ENCODE measurements at places on chromosomes 3 and 15.

- no peak for DNase-seq
Observed at GRCh38 chr3:42176242-42177034, 85.3 kb downstream of the TRAK1 start.

DNA sequence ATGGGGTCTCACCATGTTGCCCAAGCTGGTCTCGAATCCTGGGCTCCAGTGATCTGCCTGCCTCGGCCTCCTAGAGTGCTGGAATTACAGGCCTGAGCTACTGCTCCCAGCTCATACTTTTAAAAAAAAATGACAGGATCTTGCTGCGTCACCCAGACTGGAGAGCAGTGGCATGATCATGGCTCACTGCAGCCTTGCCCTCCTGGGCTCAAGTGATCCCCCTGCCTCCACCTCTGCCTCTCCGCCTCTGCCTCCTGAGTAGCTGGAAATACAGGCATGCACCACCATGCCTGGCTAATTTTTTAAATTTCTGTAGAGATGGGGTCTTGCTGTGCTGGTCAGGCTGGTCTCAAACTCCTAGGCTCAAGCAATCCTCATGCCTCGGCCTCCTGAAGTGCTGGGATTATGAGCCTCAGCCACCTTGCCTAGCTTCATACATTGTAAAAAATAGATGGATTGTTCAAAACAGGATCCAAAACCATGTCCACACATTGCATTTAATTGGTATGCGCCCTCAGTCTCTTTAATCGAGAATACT lies 8.9 kb downstream of the PHLDB2 start:
- DNase-seq = no peak

- DNase-seq = no peak
Observed at GRCh38 chr15:101049282-101049681, 130.1 kb downstream of the LRRK1 start.

DNA sequence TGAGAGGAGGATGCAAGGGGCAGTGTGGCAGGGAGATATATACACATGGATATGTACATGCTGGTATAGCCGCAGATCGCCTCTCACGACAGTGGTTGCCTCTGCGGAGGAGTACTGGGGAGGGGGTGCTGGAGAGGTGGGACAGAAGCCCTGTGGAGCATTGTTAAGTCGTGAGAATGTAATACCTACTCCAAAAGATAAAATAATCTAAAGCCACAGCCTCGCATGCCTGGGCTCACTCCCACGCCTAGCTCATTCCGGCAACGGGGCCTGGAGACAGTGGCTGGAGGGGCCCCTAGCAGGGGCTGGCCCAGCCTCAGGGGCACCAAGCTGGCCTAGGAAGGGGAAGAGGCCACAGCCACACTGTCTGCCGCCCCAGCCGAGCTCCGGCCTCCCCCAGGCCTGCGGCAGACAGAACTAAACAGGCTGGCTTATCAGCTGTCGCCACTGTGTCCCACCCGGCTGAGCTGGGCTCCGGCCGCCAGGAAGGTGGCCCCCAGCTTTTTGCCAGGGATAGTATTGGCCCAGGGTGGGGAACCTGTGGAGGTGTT lies 65.1 kb upstream of the LCTL start:
- no peak for DNase-seq

GRCh38 chr15:31082771-31083369 lies 18.7 kb downstream of the TRPM1 start:
- DNase-seq = no peak

DNA sequence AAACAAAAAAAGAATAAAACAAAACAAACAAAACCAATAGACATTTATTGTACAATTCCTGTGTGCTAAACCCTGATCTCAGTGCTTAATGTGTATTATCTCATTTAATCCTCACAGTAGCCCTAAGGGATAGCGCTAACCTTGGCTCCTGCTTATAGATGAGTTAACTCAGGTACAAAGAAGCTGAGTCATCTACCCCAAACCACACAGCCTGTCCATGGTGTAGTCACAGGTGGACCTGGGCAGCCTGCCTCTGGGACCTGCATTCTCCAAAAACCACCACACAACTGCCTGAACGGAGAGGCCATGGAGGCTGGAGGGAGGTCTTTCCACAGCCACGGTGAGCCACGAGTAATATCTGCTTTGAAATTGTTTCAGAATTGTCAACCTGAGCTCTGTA lies 5.5 kb upstream of the CLN6 start:
- DNase-seq = no peak

DNA sequence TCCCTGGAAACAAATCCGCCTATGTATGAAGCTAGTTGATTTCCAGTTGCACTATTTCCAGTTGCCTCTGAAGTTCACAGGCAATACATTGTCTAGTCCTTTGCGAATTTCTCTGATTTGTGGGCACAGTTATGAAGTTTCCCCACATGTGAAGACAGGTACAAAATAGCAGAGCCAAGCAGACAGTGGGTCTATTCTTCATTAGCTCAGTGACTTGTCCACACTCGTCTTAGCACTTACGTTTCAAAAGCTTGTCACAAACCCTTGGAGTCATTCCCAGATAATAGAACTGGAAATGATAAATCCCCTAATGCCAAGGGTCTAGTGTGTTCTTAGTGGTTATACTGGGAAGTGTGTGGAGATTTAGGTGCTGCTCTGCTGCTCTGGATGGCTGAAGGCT lies 14.5 kb downstream of the SRPRB start:
- no peak for DNase-seq

DNA sequence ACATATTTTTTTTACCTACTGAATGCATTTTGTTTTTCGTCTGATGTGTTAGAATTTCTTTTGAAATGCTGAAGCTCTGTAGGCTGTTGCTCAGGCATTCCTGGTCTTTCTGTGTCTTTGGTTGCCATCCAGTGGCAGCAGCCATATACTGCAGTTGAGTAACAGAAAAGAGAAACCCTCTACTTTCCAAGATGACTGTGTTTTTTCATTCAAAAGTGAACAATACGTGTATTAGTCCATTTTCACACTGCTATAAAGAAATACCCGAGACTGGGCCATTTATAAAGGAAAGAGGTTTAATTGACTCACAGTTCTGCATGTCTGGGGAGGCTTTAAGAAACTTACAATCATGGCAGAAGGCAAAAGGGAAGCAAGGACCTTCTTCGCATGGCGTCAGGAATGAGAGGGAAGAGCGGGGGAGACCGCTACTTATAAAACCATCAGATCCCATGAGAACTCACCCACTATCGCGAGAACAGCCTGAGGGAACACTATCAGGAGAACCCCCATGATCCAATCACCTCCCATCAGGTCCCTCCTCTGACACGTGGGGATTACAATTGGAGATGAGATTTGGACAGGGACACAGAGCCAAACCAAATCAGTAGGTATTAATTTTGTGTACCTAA lies 4.7 kb upstream of the GOLGA8B start:
- DNase-seq = peak; percentile 76

GRCh38 chr3:159733194-159733860 lies 255.3 kb upstream of the IL12A start:
- no peak for DNase-seq

DNA sequence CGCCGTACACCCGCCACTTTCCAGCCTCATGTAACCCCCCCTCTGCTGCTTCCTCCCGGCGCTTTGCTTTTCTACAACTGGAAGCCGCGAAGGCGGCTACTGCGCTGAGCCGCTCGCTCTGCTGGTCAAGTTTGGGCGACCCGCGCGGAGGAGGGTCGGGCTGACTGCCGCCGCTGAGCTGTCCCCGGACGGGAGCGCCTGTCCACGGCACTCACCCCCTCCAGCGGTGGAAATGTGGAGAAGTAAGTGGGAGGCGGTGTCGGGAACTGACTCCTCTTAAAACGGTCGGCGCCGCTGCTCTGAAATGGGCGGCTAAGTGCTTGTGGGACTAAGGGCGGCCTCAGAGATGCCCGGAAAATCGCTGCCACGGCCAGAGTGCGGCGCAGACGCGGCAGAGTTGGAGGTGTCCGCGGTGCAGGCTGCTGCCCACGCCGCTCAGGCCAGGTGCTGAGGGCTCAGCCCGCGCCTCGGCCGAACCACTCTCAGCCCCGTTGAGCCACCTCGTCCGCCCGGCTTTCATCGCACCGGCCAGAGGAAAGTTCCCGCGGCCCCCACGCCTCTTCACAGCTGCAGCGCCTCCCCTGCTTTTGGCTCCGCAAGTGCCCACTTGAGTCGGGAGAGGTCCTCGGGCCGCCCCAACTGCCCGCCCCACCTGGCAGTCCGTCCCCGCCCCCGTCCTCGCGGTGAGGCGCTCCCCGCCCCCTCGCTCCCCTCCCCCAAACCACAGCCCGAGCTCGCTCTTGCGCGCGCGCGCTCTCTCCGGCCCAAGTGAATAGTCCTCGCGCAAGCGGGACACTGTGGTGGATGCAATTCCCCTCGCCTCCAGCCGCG lies at the start of gene EPHA6:
Gene EPHA6 (plus strand): TSS at position 775 of the 831 bp plus-strand sequence.
- DNase-seq = peak; percentile 33

DNA sequence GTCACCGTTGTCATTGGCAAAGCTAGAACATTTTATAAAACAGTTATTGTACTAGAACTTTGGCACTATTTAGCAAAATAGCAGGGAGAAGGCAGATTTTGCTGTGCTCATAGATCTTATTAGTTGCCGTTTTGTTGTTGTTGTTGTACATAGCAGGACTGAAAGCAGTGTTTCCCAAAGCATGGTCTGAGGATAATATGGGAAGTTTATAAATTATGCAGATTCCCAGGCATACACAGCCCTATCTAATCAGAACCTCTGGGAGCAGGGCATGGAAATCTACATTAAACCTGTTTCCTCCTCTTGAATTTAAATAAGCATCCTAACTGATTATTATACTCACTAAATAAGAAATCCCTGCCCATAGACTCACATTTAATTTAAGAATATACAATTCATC lies 87.9 kb downstream of the RAP2B start:
- DNase-seq = no peak

GRCh38 chr15:57152666-57153539 lies 223.4 kb upstream of the CGNL1 start:
- DNase-seq = peak; percentile 72

DNA sequence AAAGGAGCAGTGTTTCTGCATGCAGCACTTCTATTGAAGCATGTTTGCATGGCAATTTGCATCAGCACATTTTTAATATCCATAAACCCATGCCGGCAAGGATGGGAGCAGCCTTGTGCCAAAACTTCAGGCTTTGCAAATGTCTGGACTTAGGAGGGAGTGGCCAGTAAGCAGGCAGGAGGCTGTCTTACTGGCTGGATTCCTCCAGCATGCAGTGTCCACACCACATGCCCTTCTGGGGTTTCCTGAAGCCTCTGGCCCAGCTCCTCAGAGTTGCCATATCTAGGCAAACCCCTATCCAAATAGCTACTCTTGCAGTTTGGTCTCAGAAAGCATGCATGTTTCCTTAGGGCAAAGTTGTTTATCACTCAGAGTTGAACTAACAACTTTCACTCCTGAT lies 139.1 kb upstream of the MRPS22 start:
- no peak for DNase-seq

GRCh38 chr15:48354694-48355303 lies 23.6 kb downstream of the DUT start:
- DNase-seq = no peak

GRCh38 chr3:16538507-16538906 lies 25.0 kb upstream of the RFTN1 start:
- no peak for DNase-seq

DNA sequence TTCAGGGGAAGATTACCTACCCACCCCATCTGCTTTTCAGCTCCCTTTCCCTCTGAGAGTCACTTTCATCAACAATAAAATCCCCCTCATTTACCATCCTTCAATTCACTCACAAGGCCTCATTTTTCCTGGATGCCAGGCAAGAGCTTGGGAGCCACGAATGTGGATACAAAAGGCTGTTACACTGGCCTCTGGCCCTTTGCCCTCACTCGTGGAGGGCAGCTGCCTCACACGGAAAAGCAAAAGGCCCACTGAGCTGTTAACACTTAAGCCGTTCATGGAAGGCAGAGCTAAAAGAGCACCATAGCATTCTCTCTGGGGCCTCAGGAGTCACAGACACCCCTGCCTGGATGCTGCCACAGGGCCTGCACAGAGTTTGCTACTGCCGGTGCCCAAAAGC lies 102.4 kb upstream of the TUSC7 start:
- DNase-seq = no peak

GRCh38 chr3:42600958-42601675 lies 631 bp downstream of the NKTR start:
- DNase-seq = peak; percentile 82

DNA sequence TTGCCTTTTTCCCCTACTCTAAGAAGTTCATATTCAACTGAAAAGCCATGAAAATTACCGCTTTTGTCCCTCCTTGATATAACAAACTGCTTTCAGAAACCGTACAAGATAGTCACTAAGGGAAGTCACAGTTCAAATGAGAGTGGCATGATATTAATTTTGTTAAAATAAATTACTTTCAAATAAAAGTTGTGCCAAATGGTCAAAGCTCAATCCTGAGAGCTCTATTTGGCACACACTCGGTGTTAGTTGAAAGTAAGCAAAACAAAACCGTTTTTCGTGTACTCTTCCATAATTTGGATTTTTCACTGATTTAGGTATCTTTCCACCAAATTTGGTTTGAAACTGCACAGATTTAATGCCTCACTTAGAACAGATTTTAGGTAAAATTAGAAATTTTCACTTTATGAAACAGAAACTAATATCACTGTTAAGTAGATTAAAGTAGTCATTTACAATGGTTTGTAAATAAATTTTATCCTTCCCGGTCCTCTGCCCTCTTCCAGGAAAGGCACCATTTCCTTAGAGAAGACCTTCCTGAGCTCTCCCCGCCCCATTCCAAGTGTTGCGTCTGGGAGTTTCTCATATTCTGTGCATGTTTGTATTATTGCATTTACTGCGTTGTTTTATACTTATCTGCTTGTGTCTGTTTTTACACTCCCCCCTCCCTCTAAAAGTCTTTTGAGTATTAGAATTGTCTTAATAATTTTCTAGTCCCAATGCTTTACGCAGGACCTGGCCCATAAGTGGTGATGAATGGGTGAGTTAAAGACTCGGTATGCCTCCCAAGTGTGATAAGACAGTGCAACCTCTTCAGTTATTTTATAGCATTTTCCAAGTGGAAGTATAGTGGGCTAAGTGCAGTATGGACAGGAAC lies 853 bp downstream of the TCAIM start:
- DNase-seq = no peak

DNA sequence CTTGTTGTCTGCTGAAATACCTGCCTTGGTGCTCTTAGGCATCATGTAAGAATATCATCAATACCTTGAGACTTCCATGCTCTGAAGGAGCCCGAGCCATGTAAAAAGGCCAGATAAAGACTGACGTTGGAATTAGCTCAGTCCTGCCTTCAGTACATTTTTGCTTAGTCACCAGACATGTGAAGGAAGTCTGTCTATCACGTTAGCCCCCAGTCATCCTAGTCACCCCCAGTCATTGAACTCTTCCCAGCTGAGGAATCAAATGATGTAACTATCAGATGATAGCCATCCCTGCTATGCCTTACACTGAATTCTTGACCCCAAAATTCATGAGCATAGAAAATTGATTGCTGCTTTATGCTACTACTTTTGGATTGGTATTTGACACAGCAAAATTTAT lies 351.2 kb upstream of the SGO1 start:
- DNase-seq = no peak

DNA sequence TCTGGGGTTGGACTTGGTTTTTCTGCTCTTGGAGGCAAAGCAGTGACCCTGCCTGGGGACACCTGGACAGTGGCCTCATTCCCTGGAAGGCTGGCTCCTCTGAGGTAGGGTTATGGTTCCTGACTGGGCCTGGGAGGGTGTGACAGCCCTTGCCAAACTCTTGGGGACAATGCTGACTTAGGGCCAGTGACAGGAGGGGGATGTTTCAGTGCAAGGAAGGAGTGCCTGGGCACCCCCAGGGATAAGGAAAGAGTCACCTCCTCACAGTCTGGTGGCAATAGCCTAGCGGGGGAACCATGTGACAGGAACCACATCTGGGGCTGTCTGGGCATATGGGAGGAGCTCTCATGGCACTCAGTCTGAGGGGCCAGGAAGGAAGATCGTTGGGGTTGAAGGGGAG lies 91.8 kb downstream of the ABHD5 start:
- no peak for DNase-seq

Measured in GM12865 (cell line).